ACHN (cell line): ENCODE measurements at places on chromosomes 13 and 19.

GRCh38 chr13:23558675-23559536, 11.3 kb upstream of the TNFRSF19 start:
- DNase-seq = peak; percentile 6

DNA sequence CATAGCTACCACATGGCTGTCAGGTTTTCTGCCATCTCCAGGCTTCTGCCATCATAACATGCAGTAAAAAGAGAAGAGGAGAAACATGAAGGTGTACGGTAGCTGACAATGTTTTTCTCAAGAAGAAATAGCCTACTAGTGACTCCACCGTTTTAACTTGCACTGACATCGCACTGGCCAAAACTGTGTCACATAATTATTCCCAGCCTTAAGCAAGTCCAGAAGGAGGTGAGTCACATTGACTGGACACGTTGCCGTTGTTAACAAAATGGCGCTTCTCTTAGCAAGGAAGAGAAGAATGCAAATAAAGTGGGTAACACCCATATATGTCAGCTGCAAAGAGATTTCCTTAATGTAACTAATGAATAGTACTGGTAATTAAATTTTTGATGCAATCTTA, 810.4 kb upstream of the SLC10A2 start:
- no peak for DNase-seq

- DNase-seq = no peak
Measured at GRCh38 chr13:106161146-106161545, 374.3 kb downstream of the EFNB2 start.

DNA sequence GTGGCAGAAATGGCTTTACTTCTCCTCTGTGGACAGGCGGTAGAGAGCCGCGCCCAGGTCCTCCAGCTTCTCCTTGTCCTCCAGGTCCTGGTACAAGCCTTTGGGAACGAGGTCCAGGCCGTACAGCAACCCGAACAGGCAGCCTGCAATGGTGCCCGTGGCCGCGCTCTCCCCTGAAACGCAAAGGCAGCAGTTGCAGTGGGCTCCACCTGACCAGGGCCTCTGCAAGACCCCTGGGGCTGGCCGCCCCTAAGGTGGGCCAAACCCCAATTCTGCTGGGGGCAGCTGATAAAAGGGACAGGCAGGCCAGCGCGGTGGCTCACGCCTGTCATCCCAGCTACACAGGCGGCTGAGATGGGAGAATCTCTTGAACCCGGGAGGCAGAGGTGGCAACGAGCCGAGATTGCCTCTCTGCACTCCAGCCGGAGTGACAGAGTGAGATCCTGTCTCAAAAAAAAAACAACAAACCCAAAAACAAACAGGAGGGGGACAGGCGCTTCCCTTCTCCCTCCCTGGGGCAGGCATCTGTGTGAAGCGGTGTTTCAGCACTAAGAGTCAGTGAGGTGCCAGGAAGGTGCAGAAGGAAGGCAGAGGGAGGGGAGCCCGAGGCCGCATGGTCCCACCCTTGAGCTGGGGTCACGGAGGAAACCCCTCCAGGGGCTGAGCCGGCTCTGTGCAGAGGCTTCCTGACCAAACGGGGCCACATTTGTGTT, 30.3 kb downstream of the ADPRHL1 start:
- no peak for DNase-seq

- DNase-seq = no peak
Measured at GRCh38 chr13:109712124-109712722, 74.2 kb downstream of the IRS2 start.

DNA sequence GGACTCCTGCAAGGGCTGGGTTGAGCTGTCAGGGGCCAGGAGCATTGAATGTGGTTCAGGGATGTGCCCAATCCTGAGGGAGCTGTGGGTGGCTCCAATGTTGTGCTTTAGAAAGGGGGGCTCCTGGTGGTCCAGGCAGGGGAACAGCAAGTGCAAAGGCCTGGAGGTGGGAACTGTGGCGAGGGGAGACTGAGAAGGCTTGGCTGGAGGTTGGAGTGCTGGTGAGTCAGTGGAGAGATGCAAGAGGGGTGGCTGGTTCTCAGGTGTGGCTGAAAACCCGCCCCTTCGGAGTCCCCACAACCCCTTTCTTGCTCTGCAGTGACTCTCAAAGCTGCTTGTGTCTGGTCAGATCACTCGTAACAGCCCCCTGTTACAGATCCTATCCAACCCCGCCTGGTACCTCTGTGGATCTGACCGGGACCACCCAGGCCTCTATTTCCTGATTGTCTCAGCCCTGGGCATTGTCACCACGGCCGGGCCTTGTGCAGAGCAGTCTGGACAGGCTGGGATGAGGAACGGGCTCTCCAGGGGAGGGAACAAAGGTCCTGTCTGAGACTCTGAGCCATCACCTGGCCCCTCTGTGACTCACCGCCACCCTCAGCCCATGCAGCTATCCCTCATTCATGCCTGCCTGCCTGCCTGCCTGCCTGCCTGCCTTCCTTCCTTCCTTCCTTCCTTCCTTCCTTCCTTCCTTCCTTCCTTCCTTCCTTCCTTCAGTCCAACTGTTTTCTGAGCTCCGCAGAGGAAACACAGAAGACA, 1.4 kb upstream of the KCNN1 start:
- DNase-seq = no peak

DNA sequence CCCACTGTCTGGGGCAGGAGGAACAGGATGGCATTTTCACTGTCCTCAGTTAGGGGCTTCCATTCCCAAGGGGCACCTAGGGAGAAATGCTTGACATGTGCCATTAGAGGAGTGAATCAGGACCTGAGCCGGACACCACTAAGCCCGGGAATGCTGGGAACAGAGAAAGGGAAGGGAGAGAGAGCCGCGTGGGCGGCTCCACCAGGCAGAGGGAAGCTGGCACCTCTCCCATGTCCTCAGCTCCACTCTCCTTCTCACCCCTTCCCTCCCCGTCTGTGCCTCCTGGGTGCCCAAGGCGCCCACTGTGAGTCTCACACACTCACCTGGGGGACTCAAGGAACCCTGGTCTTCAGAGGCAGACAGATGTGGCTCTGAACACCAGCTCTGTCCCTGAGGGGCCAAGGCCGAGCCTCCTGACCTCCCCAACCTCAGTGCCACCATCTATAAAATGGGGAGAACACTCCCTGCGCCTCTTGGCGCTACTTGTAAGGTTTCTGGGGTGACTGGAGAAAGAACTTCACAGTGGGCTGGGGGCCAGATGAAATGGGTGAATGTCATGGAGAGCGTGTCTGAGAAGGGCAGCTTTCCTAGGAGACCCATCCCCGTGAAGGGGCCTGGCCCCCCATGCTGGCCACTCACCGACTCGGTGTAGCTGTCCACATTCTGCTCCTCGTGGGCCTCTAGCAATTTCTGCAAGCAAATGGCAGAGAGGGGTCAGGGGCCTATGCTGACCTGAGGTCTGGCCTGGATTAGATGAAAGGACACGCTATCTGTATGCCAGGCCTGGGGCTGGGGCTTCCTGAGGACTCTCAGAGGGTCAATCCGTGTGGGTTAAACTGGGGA, 5.3 kb upstream of the KPTN start:
- no peak for DNase-seq

- peak; percentile 68 for DNase-seq
Measured at GRCh38 chr19:49937750-49938381, 8.6 kb upstream of the NUP62 start.

GRCh38 chr19:1938071-1938470, 2.9 kb upstream of the CSNK1G2 start:
- DNase-seq = no peak

DNA sequence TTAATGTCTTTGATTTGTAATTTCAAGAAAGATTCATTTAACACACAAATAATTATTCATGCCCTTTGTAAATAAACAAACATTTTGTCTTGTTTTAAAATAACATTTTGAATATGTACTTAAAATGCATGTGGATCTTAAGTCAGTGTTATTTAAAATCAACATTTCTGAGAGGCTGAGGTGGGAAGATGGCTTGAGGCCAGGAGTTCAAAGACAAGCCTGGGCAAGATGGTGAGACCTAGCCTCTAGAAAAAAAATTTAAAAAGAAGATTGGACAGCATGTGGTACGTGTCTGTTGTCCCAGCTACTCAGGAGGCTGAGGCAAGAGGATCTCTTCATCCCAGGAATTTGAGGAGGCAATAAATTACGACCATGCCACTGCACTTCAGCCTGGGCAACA, 1268.2 kb downstream of the SLITRK1 start:
- no peak for DNase-seq

GRCh38 chr13:30113983-30114570, 193.3 kb downstream of the KATNAL1 start:
- peak; percentile 31 for DNase-seq

- DNase-seq = no peak
Measured at GRCh38 chr13:78036841-78037240, 118.2 kb upstream of the EDNRB start.

DNA sequence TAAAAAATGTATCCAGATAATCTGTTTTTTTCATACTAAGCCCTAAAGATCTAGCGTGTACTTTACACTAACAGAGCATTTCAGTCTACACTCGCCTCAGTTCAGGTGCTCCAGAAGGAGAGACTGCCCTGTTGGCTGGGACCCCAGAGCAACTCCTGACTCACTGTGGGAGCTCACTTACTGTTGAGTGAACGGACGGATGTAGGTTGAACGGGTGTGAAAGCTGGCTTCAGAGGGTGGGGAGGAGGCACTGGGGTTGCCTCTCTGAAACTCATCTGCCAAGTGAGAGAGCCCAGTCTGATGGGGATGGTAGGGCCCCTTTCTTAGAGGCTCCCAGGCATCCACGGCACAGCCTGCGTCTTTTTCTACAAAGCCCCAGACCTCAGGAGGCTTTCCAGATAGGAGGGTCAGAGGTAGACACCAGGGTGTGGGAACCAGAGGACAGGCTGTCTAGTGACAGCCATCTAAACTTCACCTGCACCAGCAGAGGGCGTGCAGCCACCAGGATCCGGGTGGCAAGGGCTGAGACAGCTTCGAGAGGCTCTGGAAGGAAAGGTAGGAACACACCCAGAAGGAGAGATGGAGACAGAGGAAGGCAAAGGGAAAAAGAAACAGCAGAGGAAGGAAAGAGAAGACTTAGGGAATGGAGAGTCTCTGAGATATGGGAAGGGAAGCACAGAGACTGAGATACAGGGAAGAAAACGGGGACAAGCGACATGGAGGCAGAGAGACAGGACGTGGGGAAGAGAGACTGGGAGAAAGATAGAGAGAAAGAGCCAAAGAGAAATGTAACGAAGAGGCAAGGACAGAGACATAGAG, 3.7 kb downstream of the KASH5 start:
- peak; percentile 73 for DNase-seq

GRCh38 chr13:88395804-88396203, 724.6 kb downstream of the SLITRK5 start:
- DNase-seq = no peak

- no peak for DNase-seq
Measured at GRCh38 chr13:106329941-106330340, 205.5 kb downstream of the EFNB2 start.

GRCh38 chr19:41546961-41547360, 29.0 kb upstream of the CEACAM21 start:
- no peak for DNase-seq

DNA sequence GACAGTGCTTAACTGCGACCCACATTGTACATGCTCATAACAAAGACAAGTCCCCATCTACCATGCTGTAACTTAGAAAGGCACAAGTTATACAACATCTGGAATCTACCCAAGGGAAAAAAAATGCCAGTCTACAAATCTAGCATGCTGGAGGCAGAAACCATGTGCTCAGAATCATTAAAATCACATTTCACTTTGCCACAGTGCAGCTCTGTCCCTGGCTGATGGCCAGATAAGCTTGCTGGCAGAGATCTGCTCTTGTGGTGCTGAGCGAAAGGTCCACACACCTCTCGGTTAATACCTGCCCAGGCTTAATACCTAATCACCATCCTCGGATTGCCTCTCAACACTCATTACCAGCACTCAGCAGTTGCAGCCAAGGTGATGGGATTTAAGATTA, 74.1 kb upstream of the UQCRFS1 start:
- DNase-seq = no peak

GRCh38 chr19:16376649-16377048, 52.0 kb downstream of the KLF2 start:
- DNase-seq = peak; percentile 25

- DNase-seq = no peak
Measured at GRCh38 chr19:38877781-38878574, at the start of gene RINL. Gene RINL, minus strand, starts transcription at chr19:38878275. Its CDS starts 1,533 bp downstream, at chr19:38876742.

- no peak for DNase-seq
Measured at GRCh38 chr13:101627556-101627943, 175.1 kb downstream of the ITGBL1 start.

DNA sequence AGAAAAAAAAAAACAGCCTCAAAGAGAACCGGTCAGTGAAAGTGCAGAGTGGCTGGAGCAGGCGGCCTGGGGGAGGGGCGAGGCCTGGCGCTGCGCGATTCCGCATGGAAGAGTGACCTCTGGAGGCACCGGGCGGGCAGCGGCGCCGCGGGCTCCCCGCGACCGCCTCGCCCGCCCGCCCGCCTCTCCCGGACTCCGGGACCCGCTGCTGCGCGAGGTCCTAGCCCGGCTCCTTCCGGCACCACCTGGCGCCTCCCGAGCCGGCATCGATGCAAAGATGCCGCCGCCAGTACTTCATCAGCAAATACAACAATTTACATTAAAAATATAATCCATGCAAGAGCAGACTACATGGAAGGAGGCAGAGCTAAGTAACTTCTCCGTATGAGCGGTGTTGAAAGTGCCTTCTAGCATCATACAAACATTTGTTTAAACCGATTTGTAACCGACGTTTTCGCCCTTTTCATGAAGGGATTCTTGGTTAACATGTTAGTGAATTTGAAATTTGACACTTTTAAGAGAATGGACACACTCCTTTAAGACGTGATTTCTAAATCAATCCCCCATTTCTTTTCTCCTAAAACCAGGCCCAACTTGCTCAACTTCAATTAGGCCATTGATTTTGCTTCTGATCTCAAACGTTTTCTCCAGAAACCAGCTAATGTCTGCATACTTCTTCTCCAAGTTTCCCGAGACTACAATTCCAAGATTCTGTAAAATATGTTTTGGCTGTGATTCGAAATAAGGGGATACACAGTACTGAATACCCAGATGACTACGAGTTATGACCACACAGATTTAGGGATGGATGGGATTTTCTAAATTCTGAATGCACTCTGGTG, 2.1 kb downstream of the EFNB2 start:
- DNase-seq = peak; percentile 78

DNA sequence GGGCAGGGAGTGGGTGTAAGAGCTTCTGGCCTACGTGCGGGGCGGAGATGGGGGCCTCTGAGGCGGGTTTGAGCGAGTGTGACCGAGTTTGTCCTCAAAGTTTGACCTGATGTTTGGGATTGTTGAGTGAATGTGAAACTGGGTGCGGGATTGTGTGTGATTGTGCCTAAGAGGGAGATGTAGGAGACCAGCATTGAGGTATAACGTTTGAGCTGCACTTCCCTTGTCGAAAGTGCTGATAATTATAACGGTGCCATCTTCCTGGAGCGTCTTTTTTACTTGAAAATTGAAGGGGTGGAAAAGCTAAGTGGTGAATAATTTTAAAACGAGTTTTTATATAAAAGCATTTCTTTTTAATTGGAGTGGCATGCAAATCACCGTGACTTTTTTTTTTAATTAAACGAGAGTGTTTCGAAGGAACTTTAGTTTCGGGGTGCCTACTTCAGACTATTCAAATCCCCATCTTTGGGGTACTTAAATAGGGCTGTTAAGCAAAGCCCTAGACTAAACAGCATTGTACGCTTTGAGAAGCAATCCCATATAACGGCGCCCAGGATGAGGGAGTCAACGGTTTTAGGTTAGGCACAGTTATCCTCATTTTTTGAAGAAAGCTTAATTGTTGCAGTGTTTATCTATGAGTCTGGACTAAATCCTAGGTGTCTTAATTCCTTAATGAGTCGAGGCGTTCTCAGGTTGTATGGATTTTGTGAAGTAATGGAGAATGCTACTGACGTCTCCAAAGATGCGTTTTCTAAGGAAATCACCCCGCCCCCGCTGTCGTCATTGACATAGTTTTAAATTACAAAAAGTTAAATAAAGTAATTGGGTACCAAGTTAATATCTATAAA, 594 bp downstream of the ZNF146 start:
- peak; percentile 16 for DNase-seq
